Right renal pelvis (tissue), 4 donors: ENCODE measurements at places on chromosomes 12 and 14.
A peak's percentile ranks its signal among the peaks of the same experiment; 100 is the strongest.

DNA sequence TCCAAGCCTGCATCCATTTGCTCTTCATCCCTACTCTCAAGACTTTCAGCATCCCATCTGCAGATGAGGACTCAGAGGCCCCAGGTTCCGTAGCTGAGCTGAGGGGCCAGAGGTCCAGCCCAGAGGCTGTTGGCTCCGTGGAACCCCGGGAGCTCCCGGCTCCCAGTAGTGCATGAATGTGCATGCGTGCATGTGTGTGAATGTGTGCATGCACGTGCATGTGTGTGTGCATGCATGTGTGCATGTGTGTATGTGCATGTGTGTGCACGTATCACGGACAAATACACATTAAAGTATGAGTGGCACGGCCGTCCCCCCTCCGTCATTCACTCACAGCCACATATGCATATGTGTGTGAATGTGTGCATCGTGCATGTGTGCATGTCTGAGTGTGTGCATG lies 149.9 kb downstream of the KIF26A start:
- DNase-seq, result no peak

DNA sequence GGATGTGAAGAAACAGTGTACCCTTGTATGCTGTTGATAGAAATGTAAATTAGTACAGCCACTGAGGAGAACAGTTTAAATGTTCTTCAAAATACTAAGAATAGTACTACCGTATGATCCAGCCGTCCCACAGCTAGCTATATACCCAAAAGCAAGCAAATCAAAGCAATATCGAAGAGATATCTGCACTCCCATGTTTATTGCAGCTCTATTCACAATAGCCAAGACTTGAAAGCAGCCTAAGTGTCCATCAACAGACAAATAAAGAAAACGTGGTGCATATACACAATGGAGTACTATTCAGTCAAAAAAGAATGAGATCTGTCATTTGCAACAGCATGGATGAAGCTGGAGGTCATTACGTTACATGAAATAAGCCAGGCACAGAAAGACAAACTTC lies 88.5 kb upstream of the SLC38A4 start:
- no peak for DNase-seq

DNA sequence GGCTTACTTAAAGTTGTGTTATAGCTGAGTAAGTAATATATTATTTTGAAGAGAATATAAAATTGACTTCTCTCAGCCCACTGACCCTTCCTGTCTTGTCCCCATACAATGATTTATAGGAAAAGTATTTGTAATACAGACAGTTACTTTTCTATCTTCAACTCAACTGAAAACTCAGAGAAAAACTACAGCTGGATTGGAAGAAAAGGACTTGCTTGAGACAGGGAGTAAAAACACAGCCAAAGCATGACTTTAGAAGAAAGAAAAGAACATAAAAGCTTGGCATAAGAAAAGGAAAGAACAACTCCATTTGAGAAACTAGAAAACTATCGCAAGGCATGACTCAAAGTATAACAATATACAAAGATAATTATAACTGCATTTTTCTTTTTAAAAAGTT lies 57.5 kb downstream of the MSRB3 start:
- DNase-seq, result no peak

DNA sequence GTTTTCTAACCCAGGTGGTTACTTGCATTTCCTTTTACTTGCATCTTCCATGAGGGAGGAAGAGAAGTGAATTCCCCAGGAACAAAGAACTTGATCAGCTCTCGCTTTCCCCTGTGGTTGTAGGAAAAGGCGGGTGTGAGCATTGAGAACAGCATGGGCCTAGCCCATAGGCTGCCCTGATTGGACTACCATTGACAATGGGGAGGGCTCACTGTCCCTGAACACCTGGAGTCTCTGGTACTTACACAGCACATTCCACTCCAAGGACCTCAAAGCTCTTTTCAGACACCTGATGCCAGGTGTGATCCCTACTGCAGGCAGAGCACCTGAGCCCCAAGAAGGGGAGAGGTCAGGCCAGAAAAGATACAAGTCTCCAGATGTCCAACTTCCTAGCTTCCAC lies 25.0 kb downstream of the MAX start:
- no peak for DNase-seq

DNA sequence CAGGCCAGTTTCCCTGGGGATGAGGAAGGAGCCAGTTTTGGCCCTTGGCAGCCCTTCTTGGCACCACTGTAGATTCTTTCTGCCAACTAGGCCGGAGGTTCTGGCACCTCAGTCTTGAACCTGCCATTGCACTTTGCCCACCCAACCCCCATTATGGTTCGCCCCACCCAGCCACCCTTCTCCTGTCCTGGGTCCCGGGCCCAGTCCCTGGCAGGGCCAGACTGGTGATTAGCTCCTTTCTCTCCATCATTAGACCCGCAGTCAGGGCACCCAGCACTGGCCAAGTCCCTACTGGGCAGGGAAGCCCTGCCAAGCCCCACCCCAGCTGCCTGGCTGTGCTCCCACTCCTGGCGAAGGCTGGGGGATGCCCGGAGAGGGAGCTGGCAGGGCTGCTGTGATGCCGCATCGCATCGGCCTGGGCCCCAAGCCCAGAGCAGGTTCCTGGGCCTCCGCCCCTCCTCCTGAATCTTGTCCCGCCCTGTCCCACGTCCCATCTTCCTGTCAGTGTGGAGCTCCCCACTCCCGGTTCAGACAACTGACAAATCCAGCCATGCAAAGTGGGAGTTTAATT lies 9.8 kb downstream of the FAM222A start:
- DNase-seq, result no peak

DNA sequence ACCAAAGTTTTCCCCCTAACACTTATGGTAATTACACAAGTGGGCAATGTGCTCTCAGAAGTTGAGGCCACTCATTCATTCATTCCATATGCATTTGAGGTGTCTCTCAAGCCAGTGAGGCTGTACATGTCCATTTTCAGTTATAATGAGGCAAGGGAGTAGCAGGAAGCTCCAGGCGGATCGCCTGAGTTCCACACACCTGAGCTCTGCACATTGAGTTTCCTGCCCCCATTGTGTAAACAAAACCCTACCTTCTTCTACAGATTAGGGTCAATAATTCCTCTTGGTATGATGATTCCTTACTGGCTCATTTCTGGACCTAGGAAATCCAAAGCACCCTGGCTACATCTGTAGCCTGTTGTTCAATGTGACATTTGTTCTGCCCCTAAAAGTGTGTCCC lies 555.3 kb downstream of the MED13L start:
- DNase-seq, result no peak

GRCh38 chr12:48078901-48079300 lies 27.0 kb downstream of the SENP1 start:
- DNase-seq, result no peak

GRCh38 chr14:87628129-87628528 lies 364.9 kb downstream of the GALC start:
- peak; percentile 67 for DNase-seq

DNA sequence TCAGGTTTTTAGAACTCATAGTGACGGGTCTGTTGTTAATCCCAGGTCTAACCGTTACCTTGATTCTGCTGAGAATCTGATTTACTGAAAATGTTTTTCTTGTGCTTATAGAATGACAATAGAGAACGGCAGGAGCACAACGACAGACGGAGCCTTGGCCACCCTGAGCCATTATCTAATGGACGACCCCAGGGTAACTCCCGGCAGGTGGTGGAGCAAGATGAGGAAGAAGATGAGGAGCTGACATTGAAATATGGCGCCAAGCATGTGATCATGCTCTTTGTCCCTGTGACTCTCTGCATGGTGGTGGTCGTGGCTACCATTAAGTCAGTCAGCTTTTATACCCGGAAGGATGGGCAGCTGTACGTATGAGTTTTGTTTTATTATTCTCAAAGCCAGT lies 34.4 kb downstream of the PSEN1 start:
- no peak for DNase-seq

GRCh38 chr12:80627782-80628181 lies 79.7 kb upstream of the MYF6 start:
- no peak for DNase-seq

GRCh38 chr14:96729889-96730288 lies 67.3 kb upstream of the VRK1 start:
- DNase-seq, result no peak

DNA sequence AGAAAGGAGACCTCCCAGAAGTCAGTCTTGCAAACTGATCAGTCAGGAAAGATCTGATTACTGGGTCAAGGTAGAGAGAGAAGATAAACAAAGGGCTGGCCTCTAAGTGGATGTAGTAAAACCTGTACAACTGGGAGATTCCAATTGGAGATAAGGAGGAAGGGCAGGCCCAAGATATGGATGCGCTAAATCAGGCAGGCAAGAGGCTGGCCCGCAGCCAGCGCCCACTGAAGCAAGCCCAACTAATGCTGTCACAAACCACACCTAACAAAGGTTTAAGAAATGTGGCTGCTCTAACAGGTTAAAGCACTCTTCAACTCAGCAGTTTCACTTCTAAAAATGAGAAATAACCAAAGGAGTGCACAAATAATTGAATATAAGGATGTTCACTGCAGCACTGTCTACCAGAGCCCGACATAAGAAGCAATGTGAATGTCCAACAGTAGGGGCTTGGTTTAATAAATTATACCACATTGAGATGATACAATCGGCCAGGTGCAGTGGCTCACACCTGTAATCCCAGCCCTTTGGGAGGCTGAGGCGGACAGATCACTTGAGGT lies 4.7 kb downstream of the GLTP start:
- no peak for DNase-seq

DNA sequence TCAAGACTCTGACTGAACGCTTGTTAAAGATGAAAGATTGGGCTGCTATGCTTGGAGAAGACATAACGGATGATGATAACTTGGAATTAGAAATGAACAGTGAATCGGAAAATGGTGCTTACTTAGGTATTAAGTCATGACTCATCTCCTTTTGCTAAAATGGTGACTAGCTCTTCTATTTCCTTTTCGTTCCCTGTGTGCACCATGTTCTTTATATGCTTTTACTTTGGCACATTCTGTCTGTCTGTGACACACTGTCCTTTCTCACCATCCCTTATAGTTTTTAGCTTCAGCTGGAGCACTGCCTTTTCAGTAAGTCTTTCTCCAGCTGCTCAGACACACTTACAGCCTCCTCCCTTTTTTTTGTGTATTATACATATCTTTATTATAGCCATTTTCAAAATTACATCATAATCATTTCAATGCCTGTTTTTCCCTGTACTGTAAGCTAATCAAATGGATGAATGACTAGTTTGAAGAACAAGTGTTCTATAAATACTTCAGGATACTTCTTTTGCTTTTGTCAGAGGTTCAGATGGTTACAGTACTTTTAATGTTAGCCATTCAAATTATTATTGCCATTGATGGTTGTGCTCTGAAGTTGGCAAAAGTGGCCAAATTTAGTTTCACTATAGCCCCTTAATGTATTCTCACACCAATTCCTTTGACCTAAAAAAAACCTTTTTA lies 68.6 kb downstream of the MIA2 start:
- DNase-seq, result no peak

DNA sequence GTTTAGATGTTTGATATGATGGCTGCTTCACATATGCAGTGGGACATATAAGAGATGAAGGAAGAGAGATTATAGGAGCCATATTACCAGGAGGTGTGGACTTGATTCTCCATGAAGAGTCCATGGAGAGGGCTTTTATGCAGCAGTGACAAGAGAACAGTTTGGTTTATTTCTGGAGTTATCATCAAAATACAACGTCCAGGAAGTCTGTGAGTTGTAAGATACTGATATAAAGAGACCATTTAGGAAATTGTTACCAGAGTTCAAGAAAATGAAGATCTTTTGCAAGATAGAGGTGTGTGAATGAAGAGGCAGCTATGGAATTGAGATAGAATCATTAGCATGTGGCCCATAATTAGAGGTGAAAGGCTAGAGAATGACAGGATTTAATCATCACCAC lies 431.7 kb downstream of the NPAS3 start:
- DNase-seq, result no peak

DNA sequence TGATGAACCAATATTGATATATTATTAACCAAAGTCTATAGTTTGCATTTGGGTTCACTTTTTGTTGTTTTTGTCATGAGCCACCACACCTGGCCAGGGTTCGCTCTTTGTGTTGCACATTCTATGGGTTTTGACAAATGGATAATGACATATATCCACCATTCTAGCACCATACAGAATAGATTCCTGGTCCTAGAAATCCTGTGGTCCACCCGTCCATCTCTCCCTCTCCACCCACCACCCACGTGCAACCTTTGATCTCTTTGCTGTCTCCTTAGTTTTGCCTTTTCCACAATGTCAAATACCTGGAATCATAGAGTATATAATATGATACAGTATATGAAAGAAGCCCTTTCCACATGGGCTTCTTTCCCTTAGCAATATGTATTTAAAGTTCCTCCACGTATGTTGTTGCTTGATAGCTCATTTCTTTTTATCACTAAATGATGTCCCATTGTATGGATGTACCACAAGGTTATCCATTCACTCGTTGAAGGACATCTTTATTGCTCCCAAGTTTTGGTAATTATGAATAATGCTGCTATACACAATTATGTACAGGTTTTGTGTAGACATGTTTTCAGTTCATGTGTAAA lies 7.4 kb downstream of the RPL6 start:
- no peak for DNase-seq

- DNase-seq, result peak; percentile 30
Observed at GRCh38 chr14:35046751-35047536, 872 bp downstream of the FAM177A1 start.

DNA sequence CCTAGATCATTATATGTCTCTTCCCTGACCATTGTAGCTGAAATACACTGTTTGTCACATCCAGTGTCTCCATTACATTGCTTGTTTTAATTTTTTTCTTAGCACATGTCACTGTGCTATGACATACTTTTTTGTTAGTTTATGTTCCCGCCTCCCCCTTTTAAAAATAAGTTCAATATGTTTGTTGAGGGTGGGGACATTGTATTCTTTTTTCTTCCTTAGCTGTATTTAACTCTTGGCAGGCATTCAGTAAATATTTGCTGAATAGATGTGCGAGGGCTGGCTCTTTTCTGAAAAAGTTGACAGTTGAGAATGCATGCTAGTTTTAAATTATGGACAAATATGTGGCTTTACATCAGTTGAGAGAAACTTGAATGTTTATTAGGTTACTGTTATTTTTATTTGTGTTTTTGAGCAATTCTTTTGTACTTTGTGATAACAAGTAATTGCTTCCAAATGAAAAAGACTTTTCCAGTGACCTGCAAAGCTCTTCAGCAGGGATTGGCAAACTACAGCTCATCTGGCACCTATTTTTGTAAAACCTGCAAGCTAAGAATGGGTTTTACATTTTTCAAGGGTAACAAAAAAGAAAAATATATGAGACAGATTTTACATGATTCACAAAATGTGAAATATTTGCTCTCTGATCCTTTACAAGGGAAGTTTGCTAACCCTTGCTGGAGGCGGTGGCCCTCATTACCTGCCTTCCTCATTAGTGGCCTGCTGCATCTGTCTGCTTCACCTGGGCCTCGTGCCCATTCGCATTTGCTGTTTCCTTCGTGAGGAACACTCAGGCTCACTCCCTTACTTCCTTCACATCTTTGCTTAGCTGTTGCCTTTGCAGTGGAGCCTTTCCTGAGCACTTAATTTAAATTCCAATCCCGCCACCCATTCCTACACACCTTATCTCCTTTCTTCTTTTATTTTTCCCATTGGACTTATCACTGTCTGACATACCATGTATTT lies 229.4 kb downstream of the ERC1 start:
- DNase-seq, result peak; percentile 33

GRCh38 chr12:47986832-47987231 lies 17.4 kb downstream of the COL2A1 start:
- DNase-seq, result no peak
